ENCODE measurements at places on chromosomes 1 and 21.

- no peak for DNase-seq
Observed at GRCh38 chr1:64242895-64243756, 39.7 kb downstream of the UBE2U start.

DNA sequence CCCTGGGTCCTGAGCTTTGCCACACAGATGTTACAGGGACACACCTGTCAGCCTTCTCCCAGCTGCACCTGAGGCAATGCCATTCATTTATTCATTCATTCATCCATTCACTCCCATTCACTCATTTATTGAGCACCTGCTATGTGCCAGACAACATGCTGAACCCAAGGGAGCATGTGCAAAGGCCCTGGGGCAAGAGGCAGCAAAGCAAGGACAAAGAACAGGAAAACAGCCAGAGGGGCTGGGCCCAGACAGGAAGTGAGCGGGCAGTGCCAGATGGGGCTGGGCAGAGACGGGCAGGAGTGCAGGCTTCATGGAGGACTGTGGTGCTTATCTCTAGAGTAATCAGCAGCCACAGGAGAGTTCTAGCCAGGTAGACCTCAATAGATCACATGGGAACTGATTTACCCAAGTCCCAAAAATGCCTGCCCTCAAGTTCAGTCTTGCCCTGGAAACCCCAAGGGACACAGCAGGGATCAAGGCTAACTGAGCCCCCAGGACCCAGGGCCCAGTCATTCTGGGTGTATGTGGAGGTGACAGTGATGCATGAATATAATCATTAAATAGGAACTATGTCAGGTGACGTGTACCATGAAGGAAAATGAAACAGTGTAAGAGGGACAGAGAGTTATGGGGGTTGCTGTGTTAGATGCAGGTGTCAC lies 530.3 kb downstream of the MATN1 start:
- DNase-seq = no peak

DNA sequence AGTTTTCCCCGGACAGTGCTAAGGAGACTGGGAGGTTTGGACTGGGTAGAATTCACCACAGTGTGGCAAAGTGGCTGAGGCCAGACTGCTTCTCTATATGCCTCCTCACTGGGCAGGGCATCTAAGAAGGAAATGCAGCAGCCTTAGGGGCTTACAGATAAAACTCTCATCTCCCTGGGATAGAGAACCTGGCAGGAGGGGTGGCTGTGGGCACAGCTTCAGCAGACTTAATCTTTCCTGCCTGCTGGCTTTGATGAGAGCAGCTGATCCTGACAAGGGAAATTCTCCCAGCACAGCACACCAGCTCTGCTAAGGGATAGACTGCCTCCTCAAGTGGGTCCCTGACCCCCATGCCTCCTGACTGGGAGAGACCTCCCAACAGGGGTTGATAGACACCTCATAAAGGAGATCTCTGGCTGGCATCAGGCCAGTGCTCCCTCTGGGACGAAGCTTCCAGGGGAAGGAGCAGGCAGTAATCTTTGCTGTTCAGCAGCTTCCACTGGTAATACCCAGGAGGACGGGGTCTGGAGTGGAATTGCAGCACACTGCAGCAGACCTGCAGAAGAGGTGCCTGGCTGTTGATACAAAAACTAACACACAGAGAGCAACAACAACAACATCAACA lies 25.2 kb downstream of the KIFAP3 start:
- DNase-seq = no peak

- peak; percentile 29 for DNase-seq
Observed at GRCh38 chr21:14259747-14260146, 43.8 kb downstream of the RBM11 start.

DNA sequence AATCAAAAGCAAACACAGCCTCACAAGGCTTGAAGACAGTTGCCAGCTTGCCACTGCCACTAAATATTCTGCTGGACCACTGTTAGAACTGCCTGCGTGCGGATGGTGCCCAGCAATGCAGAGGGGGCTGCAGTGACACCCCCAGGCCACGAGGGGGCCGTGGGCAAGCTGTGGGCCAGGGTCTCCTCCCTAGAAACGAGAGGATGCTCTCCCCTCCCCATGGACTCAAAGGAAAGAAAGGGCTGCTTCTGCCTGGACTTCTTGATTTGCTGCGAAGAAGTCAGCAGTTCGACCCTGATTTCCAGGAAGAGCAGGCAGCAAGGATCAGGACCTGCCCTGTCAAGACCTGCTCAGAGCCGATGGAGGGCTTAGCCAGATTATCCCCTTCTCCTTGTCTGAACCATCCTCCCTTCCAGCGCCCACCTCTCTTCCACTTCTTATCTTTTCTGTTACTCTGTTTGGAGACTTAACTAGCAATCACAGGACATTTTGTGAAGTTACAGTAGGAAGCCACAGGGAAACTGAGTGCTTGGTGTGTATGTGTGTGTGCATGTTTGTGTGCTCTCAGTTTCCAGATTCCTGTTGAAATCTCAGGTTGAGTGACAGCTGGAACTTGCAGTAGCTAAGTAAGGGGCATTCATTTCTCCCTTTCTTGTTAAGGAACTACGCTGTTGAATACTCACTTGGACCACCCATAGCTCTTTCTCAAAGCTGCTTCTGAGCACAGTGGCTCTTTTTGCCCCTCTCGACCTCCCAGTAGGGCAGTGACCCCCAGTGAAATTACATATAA lies 2.7 kb downstream of the MAN1C1 start:
- DNase-seq = no peak

DNA sequence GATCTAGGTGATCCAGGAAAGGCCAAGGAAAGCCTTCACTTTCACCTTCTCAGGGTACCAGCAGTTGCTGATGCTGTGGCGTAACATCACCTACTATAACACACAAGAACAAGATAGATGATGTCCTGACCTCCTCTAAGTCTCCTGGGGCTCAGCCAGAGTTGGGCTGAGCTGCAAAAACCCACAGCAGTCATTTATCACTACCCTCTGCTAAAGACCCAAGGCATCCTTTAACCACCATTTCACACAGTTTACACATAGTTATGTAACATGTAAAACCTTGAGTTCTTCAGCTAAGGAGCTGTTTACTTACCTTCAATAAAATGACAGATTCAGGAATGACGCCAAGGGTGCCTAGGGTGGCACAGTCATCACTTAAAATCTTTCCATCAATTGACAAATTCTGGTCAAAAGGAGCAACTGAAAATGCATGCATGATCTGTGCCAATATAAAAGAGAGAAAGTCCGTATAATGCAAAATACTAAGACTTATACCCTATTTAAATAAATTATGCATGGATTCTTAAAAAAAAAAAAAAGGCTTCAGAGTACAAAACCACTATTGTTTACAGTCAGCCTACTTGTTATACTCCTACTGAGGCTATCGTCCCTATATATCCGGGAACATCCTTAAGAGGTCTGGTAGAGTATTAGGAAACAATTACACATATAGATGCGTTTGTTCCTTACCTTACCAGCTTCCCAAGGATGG lies 20.7 kb upstream of the RAP1GAP start:
- no peak for DNase-seq

DNA sequence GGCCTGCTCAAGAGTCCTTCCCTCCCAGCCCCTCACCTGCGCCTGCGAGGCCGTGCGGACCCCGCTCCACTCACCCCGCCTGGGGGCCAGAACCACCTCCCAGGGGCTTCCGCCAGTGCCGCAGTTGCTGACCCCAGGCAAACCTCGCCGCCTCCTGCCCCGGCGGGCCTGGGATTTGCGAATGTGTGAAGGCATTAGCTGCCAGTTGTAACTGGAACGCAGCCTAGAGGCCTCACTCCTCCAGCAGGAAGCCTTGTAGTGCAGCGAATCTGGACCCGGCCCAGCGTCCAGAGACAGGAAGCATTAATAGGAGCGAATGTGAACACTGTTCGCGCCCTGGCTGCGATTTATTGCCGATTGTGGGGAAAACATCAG lies 140.9 kb upstream of the ARHGEF16 start:
- DNase-seq = no peak

DNA sequence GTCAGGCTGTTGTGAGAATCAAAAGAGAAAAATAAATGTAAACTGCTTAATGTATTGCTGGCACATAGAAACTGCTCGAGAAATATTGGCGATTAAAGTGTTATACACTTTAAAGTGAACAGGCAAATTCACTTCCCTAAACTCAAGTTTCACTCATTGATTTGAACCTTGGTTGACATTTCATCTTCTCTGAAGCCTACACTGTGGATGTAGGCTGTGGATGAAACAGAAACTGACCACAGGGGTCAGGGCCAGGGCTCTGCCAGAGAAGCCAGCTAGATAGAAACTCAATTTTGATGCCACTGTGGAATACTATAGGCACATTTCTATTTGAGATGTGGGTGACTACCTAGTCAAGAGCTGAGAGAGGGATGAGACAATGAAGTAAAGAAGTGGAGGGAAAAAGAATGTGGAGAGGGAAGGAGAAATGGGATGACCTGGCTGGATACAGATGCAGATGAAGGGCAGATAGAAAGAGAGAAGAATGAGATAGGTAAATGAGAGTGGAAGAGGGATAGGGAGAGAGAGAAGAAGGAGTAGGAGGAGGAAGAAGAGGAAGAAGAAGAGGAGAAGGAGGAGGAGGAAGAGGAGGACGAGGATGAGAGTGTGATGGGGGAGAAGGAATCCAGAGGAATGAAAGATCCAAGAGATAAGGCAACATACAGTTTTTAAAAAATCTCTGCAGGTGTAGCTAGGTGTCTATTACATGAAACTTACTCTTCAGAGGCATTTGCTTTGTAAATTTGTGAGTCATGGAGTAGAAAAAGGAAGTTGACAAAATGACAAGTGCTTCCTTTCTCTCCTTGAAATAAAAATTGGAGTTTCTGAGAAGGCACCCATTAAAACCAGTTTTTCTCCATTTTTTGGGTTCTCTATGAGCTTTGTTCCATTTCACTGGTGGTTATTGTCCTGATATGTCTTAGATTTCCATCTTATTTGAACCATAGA lies 17.4 kb upstream of the CD1D start:
- no peak for DNase-seq

GRCh38 chr1:40930174-40930964 lies 49.1 kb upstream of the CTPS1 start:
- no peak for DNase-seq

GRCh38 chr1:151819227-151819835 lies 12.3 kb downstream of the RORC start:
- DNase-seq = no peak

DNA sequence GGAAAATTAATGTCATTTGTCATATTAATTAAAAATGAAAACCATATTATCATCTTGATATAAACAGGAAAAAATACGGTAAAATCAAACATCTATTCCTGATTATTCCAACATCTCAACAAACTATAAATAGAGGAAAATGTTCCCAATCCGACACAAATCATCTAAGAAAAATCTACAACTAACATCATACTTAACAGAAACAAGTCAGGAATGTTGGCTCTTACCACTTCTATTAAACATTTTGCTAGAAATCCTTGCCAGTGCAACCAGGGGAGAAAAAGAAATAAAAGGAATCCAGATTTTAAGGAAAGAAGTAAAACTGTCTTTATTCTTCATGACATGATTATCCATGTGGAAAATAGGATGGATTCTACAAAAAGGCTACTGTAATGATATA lies 77.0 kb upstream of the IRF2BP2 start:
- no peak for DNase-seq

DNA sequence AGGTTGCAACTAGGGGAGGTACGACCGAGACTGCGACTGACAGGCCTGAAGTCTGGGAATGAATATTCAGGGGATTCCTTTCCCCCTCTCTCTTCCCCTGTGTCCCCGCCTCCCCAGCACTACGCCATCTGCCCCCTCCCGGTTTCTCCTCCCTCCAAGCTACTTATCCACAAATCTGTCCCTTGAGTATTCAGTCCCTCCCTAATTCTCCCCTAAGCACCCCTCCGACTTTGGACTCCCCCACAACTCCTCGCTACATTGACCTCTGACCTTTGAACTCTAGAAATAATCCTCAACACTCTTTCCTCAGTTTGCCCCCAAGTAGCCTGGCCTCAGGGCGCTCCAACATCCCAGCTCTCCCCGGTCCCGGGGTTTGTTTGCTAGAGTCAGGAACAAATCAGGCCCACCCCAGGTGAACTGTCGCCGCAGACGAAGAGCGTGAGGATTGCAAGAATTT lies 393 bp downstream of the LYSMD1 start:
- no peak for DNase-seq

- DNase-seq = no peak
Observed at GRCh38 chr1:51570063-51570710, 46.7 kb upstream of the OSBPL9 start.

DNA sequence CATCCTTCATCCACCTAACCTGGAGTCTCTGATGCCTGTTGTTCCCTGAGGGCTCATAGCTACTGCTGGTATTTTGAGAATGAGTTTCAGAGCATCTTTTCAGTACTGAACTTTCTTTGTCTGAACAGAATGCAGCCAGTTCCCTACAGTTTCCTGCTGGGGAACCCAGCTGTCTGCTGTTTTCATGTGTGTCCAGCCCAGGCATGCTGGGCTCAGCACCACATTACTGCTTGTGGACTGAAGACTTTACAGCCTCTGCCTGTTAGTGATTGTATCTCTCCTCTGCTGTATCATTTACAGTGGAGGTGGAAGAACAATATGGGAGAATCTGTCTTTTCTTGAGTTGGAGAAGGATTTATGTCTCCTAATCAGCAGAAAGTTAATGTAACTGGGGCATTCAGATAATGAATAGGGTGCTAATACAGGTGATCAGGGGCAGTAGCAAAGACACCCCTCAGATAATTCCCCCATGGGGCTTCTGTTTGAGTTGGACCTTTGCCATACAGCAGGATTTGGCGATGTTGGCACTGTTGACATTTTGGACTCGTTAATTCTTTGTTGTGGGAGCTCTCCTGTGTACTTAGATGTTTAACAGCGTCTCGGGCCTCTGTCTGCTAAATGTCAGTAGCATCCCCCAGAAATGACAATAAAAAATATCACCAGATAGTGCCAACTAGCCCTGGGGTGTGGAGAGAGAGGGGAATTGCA lies 207.7 kb downstream of the HHAT start:
- DNase-seq = no peak

DNA sequence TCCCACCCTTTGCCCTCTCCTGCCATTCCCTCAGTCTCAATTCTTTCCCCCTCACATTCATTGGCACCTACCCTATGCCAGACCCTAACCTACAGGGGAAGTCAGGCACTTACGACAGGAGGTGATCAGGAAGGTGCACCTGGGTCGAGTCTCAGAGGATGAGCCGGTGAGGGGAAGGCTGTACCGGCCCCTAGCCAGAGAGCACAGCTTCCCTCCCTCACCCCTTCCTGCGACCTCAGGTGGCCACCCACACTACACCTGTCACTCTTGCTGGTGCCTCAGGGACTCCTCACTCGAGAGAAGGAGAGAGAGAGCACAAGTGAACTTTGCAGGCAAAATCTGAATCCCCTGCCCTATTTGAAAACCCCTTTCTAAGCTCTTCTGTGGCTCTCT lies 1.7 kb upstream of the MYOM3 start:
- DNase-seq = no peak

All from NCI-H187 treated with DMSO at 0.1 percent for 48 hours (cell line).